Activated T-cell treated with anti-CD3 and anti-CD28 coated beads for 4 hours (primary cell): ENCODE measurements at places on chromosomes 3 and 15.

GRCh38 chr15:89797678-89798201, 16.9 kb downstream of the ANPEP start:
- no peak for DNase-seq

DNA sequence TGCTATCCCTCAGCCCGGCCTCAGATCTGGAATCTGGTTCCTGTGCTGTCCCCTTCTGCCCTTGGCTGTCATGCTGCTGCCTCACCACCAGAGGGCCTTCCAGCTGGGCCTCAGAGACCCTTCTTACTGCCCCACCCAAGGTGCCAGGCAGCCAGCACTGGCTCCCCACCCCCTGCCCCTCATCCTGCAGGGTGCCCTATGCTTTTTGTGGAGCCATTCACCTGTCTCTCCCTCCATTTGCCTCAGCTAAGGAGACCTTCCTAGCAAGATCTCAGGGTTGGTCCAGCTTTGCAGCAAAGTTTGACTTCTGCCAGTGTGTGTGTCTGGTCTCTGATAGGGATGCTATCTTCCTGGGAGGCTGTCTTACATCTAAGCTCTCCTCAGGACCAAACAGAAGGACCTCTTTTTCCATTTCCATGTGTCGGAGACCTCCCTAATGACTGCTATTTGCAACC, 1.9 kb upstream of the VWA5B2 start:
- peak; percentile 49 for DNase-seq

DNA sequence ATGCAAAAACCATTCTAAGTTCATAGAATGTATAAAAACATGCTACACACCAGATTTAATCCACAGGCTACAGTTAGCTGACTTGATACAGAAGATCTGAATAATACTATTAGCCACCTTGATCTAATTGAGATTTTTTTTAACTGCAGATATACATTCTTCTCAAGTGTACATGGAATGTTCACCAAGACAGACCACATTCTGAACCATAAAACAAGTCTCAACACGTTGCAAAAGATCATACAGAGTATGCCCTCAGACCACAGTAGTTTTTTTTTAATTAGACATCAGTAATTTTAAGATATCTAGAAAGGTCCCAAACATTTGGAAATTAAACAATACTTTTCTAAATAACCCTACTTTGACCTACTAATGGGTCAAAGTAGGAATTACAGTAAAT, 83.3 kb downstream of the FGF7 start:
- no peak for DNase-seq

- no peak for DNase-seq
Observed at GRCh38 chr3:194075802-194076460, 60.0 kb upstream of the HES1 start.

DNA sequence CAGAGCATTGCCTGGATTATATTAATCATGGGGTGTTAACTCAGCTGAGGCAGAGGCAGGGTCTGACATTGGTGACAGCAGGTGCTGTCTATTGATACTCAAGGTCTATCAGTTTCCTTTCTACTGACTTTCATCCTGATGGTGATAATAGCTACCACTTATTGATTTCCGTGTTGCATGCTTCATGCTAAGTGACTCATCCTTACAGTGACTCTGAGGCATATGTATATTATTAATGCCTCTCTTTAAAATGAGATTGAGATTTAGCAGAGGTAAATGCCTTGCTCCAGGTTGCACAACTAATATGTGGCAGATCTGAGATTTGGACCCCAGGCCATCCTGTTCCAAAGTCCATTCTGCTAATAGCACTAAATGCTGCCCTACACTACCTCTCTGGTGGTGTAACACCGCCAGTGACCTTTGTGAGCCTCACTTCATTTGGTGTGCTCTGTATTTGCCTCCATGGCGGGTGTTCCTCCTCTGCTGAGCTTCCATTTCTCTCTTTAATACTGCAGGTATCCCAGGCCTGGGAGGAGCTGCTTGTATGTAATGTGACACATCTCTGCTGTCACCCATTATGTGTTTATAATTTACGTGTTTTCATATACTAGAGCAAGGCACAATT, 50.4 kb downstream of the GPR171 start:
- DNase-seq: no peak

DNA sequence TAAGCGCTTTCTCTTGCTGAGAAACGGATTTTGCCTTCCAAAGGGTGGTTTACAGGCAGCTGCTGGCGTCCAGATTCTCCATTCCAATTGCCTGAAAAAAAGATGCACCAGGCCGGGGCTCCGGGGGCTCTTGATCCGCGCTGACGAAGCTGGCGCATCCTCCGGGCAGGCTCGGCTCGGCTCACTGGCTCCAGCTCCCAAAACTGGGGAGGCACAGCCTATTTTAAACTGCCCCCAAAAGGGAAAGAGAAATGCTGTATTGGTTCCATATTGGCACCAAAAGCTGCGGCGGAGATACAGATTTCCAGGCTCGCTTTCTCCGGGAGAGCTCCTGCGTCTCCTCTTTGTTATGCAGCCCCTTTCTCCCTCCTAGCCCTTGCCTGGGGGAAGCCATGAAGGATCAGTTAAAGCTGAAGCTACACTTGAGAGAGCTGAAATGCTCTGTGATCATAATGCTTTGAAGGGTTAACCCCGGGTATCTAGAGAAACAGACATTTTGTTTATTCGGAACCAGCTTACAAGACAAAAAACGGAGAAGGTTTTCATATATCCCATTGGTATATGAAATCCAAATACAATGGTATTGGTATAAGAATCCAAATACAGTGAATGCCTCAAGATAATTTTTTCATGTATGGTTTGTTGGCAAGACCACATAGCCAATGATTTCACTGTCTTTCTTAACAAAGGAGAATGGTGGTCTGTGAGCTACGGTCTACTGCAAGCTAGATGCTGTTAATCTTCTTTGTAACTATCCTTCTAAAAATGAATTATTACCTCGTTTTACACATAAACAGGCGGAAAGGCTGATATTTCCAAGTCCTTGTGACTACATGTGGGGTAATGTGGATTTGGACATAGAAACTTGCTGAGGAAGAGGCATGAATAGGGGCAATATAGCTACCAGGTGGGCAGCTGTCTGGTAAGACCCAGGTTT, 693 bp downstream of the CD200 start:
- no peak for DNase-seq

DNA sequence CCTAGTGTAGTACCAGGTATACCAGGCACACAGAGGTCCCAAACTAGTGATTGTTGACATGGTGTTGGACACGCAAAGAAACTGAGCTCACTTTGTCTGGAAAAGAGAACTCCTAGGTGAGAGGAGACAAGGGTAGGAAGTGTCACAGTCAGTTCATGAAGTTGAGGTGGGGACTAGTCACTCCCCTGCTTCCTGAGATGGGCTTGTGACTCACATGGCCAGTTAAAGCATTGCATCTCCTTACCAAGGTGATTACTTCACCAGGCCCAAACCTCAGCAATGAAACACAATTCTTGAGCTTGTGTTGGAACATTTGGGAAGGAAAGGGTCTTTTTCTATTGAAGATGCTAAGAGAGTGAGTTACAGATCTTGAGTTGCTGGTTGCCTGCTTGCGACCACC, 49.2 kb upstream of the RAD18 start:
- no peak for DNase-seq

- no peak for DNase-seq
Observed at GRCh38 chr3:58238830-58239229, 1.2 kb downstream of the ABHD6 start.

DNA sequence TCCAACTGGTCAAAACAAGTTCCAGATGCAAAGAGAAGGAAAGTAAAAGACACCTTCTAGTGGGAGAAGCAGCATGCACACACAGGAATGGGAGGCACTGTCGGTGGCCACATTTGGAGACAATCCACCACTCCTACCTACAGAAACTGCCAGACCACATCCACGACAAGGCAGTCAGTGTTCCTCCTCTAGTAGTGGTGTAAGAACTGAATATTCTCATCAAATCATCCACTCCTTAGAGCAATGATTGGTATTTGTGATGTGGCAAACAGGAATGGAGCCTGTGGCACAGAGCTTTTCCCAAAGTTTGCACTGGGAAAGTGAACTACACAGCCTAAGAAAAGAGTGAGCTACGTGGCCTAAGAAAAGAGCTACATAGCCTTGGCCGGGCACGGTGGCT, 5.1 kb upstream of the SPINT1 start:
- no peak for DNase-seq

DNA sequence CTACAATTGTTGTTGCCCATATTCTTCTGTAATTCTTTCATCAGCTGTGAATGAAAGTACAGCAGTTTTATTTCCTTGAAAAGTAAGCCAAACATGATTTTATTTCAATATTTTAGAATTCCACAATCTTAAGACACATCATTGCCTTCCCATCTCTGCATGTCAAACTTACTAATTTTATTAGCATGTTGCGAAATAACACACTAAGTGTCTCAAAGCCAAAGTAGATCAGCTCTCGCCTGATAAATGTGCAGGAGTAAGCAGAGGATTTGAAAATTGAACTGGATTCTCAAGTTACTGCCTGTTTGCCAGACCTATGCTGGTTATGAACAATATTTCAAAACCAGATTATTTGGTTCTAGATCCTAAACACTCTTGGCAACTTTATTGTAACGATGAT, 25.7 kb downstream of the TGFBR2 start:
- no peak for DNase-seq

DNA sequence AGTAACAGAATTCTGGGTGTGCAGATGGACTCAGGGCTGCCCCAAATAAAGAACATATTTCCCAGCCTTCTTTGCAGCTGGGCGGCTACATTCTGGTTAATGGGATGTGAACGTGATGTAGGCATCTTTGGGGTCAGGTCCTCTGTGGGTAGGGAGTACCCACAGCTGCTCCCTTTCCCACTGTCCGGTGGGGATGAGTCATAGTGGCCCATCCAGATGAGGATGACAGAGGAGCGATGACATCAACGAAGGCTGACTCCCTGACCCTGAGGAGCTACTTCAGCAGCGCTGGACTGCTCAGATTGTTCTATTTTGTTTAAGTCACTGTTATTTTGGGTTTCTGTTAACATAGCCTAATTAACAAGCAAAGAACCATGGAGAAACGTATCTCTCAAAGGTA, 38.0 kb downstream of the SRPRB start:
- DNase-seq: no peak
